ENCODE measurements at places on chromosomes 6 and 20. TPM values are rescaled to one million over a fixed set of nuclear protein-coding genes. Genes with fewer than 3 reads are reported as not detected.

- no peaks in the 10 kb centered on the region for H3K36me3 ChIP-seq
- H3K4me3 ChIP-seq, result no peak overlapping the region
- H3K27me3 ChIP-seq, result no peaks in the 10 kb centered on the region
- no peak overlapping the region for H3K27ac ChIP-seq
These were observed 522.5 kb downstream of the EPM2A start for GRCh38 chr6:145212813-145213212.

- H3K36me3 ChIP-seq, result no peaks in the 10 kb centered on the region
- no peak overlapping the region for H3K4me3 ChIP-seq
- no peak for DNase-seq
- no peaks in the 10 kb centered on the region for H3K27me3 ChIP-seq
- H3K27ac ChIP-seq, result no peak overlapping the region
These were observed 95.3 kb downstream of the TTLL2 start for GRCh38 chr6:167420177-167420576.

Gene MYBL2
- total RNA-seq, result 30.6 TPM

Gene ENPP1
- 3.1 TPM for total RNA-seq

Gene ADAM33
- 1.3 TPM for total RNA-seq

DNA sequence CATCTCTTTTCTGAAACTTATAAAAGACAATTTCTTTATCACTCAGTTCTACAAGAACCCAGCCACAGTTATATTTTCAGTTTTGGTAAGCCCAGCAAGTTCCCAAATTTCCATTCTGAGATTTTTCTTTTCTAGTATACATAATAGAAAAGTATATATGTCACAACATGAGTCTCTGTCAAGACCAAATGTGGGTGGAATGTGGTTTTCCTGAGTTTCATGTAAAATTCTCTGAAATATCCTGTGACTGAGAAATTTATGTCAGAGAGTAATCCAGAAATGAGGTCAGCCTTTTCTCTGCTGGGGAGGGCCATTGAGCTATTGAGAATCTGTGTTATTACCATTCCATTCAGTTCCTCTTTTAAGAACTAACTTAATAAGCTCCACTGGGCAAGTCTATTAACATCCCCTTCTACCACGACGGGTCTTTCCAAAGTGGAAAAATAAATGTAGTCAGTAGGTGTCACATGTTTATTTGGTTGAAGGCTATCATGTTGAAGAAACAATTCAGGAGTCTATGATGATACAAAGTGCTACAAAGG lies 100.7 kb upstream of the HMGN3 start:
- no peak for DNase-seq
- no peaks in the 10 kb centered on the region for H3K36me3 ChIP-seq
- H3K27me3 ChIP-seq, result no peaks in the 10 kb centered on the region
- H3K4me3 ChIP-seq, result no peak overlapping the region
- no peaks in the 10 kb centered on the region for H3K4me1 ChIP-seq
- no peak overlapping the region for H3K27ac ChIP-seq

Gene POU3F2
- total RNA-seq, result 1.3 TPM

GRCh38 chr6:138498629-138499302 lies 528 bp downstream of the NHSL1 start:
- H3K36me3 ChIP-seq, result no peaks in the 10 kb centered on the region
- no peak overlapping the region for H3K4me3 ChIP-seq
- no peak overlapping the region for H3K27ac ChIP-seq
- no peaks in the 10 kb centered on the region for H3K27me3 ChIP-seq

Gene SPATS1
- total RNA-seq, result 0.63 TPM

DNA sequence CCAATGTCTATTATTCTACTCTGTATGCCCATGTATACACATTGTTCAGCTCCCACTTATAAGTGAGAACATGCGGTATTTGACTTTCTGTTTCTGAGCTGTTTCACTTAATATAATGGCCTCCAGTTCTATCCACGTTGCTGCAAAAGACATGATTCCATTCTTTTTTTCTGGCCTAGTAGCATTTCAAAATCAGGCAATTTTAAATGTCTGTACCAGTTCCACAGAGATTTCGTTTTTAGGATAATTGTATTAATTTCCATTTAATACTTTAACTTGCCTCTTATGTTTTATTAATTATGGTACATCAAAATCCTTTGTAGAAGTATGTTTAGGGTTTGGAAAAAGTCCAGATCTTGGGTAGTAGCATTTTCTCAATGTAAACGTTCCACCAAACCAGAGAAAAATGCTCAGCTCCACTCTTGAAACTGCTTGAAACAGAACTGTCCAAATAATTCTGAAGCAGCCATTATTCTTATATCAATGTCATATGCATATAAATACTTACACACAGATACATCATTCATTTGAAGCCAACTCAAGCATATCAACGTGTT lies 42.6 kb upstream of the PLEKHG1 start:
- H3K4me1 ChIP-seq, result no peaks in the 10 kb centered on the region
- H3K4me3 ChIP-seq, result no peak overlapping the region
- H3K27me3 ChIP-seq, result no peaks in the 10 kb centered on the region
- H3K27ac ChIP-seq, result no peak overlapping the region
- H3K36me3 ChIP-seq, result no peaks in the 10 kb centered on the region

DNA sequence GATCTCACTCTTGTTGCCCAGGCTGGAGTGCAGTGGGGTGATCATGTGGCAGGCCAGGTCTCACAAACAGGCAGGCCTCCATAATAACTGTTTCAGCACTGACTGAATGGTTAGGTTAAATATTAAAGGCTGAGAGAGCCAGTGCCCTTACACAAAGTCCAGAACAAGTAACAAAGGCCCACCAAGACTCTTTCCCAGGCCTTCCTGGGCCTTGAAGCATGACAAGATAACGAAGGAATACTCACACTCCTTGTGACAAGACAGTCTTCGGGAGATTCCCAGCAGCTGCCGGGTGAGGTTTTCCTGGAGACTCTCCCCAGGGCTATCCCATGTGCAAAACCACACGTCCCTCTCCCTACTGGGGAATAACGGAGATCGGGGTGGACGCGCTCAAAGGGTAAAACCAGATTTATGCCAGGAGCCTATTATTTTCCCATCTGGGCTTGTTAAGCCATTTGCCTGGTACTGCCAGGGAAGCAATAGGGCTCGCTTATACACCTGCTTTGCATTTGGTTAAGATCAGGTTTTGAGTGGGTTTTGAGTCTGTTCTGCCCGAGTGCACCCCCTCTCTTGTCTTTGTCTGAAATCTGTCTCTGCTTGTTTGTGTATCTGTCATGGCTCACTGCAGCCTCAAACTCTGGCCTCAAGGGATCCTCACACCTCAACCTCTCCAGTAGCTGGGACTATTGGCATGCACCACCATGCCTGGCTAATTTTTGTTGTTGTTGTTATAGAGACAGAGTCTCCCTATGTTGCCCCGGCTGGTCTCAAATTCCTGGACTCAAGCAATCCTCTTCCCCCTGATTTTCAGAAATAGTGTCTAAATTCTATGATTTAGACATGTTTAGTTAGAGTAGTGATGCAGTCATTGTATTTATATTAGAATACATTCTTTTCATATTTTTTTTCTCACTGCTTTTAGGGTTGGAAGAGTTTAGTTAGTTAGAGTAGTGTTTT lies 1.4 kb upstream of the ENPP3 start:
- no peaks in the 10 kb centered on the region for H3K4me1 ChIP-seq
- H3K27ac ChIP-seq, result no peak overlapping the region
- no peaks in the 10 kb centered on the region for H3K27me3 ChIP-seq
- no peak overlapping the region for H3K4me3 ChIP-seq
- DNase-seq, result no peak
- H3K36me3 ChIP-seq, result no peaks in the 10 kb centered on the region

Gene CCR6
- not detected for total RNA-seq

DNA sequence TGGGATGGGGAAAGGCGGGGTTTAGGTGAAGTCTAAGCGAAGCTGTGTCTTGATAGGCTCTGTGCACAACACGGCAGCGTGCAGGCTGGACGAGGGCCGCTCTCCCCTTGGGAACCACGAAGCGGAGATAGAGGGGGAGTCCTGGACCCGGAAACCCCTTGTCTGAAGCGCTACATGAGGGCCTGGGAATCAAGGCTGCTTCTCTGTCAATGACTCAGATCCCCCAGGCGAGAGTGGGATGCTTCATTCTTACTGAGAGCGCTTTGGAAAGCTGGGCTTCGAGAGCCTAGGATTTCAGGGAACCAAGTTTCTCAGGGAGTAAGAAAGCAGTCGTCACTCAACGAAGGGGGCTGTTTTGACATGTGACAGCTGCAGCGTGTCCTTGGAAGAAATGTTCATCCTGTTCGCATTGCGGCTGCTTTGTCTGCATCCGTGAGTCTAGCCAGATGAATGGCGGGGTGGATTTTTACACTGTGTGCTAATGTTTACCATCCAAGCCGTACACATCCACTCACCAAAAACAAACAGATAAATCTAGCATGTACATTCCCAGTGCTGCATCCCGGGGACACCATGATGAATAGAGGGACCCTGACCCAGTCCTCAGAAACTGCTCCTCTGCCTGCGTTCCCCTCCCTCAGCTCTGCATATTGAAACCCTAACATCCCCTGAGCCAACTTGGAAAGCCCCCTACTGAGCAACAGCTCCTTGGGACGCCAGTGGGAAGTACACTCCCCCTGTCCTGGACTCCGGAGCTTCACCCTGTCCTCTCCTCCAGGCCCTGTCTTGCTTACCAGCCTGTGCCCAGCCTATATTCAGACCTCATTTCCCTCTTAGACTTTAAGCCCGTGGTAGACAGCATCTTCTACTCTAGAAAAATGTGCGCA lies 24.5 kb upstream of the RTF2 start:
- H3K27me3 ChIP-seq, result no peaks in the 10 kb centered on the region
- no peak overlapping the region for H3K27ac ChIP-seq
- H3K4me1 ChIP-seq, result no peaks in the 10 kb centered on the region
- H3K36me3 ChIP-seq, result no peaks in the 10 kb centered on the region
- no peak overlapping the region for H3K4me3 ChIP-seq

DNA sequence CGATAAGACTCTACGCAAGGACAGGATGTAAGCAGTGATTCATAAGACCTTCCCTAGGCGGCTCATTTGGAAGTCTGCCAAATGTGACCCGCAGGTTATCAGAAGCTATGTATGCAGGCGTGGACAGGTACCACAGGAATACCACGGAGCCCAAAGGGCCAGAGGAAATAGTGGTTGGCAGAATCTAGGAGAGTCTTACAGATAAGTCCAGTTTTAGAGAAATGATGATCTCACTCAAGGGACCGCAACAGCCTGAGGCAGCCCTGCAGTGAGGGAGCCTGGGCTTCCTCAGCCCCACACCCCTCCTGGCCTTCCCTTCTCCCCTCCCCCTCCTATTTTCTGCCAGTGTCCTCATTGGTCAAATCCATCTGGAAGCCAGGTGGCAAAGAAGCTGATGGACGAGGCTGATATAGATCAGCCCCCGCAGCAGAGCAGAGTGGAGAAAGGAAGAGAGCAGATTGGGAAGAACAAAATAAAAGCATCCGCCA lies 110.6 kb downstream of the FNDC1 start:
- no peaks in the 10 kb centered on the region for H3K27me3 ChIP-seq
- no peaks in the 10 kb centered on the region for H3K4me1 ChIP-seq
- no peaks in the 10 kb centered on the region for H3K36me3 ChIP-seq
- H3K27ac ChIP-seq, result no peak overlapping the region
- peak; percentile 58 for DNase-seq

GRCh38 chr20:39983655-39984054 lies 705.4 kb downstream of the MAFB start:
- no peak for DNase-seq
- no peak overlapping the region for H3K27ac ChIP-seq
- no peak overlapping the region for H3K4me3 ChIP-seq
- H3K4me1 ChIP-seq, result peaks cover 45% of the 10 kb centered on the region
- H3K36me3 ChIP-seq, result no peaks in the 10 kb centered on the region

- no peak overlapping the region for H3K27ac ChIP-seq
- H3K4me3 ChIP-seq, result no peak overlapping the region
- H3K4me1 ChIP-seq, result no peaks in the 10 kb centered on the region
- no peaks in the 10 kb centered on the region for H3K36me3 ChIP-seq
- DNase-seq, result no peak
These were observed 191.6 kb upstream of the THBS2 start for GRCh38 chr6:169445227-169445626.

DNA sequence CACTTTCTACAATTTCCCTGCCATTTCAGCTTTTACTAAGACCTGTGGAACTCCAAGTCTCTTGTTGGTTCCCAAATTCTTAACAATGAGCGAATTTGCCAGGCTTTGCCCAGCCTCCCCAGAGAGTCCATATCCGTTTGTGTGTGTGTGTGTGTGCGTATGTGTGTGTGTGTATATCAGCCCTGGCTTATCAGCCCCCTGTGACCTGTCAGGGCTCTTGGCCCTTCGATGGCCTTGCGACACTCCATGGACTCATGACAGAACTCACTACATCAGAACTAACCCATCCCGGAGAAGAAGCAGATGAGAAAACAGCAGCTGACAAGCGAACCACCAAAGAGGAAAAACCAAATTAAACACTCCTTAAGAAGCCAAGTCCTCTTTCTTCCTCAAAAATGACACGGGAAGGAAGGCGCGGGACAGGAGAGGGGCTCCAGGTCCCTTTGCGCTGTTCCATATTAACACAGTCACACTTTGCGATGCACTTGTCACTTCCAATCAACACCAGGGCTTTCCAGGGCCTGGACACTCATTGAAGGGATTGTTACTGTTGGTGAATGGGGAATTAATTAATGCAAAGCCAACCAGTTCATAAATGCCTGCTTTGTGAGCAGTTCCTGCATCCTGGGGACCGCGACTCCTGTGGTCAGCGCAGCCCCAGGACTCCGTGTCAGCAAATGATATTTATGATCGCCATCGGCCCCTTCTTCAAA lies 524.0 kb downstream of the CD83 start:
- peaks cover 38% of the 10 kb centered on the region for H3K4me1 ChIP-seq
- no peak overlapping the region for H3K27ac ChIP-seq
- DNase-seq, result no peak

- DNase-seq, result no peak
- no peaks in the 10 kb centered on the region for H3K27me3 ChIP-seq
- peak overlapping the region; percentile 72 for H3K4me3 ChIP-seq
- H3K36me3 ChIP-seq, result no peaks in the 10 kb centered on the region
- H3K4me1 ChIP-seq, result peaks cover 10% of the 10 kb centered on the region
These were observed 628 bp upstream of the ERGIC3 start for GRCh38 chr20:35541118-35541782.

Gene SYNGAP1
- 14.9 TPM for total RNA-seq

Gene EPB41L2
- 24.0 TPM for total RNA-seq
